ENCODE measurements at places on chromosomes 7 and 10.
A peak's percentile ranks its signal among the peaks of the same experiment; 100 is the strongest.

GRCh38 chr7:50206453-50207250 is 97.9 kb upstream of the IKZF1 start:
- no peak for DNase-seq

GRCh38 chr10:75280236-75280635 is 44.5 kb upstream of the COMTD1 start:
- no peak for DNase-seq

DNA sequence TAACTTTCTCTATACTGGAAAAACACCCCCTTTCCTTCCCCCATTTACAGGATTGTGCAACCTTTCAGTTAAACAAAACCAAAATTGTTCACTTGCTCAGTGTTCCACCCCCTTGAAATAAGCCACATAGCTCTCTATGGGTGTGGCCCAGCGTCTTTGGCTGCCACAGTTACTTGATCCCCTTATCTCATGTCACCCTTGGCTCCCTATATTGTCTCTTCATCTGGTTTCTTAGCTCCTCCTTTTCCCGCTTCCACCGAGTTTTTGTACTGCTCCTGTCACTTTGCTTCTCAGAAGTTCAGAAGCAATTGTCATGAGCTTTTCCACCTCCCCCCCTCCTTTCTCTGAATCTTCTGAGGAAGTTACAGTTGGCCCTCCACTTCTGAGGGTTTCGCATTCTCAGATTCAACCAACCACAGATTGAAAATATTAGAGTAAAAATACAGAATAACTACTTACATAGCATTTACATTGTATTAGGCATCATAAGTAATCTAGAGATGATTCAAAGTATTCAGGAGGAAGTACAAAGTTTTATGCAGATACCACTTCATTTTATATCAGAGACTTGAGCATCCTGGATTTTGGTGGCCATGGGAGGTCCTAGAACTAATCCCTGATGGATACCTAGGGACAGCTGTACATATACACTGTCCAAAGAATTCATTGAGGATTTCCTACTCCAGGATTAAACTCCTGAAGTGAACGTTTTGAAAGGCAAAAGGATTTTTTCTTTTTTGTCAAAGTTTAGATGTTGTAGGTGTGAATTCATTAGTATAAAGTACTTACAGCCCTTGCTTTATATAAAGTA is 60.4 kb downstream of the ADD3 start:
- no peak for DNase-seq

- DNase-seq = no peak
Measured at GRCh38 chr7:116478834-116479233, 20.7 kb upstream of the CAV2 start.

GRCh38 chr7:98472521-98472954 is 71.6 kb upstream of the BAIAP2L1 start:
- no peak for DNase-seq

- DNase-seq = no peak
Measured at GRCh38 chr7:29811586-29811985, 5.3 kb downstream of the WIPF3 start.

DNA sequence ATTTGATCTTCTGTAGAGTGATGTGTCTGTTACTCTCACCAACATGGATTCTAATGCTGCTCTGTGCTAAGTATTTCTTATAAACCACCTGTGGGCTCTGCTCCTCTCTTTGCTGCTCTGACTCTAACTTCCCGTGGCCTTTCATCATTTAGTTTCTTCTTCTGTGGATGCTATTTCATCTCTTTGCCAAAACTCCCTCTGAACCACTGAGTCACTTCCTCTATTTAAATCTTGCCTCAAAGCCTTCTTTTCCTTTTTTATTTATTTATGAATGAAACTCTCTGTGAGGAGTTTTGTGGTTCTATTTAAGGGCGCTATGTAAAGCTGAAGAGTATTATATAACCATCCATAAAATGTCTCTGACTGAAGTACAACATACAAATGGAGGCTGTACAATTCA is 538.5 kb downstream of the SUGCT start:
- peak; percentile 60 for DNase-seq

DNA sequence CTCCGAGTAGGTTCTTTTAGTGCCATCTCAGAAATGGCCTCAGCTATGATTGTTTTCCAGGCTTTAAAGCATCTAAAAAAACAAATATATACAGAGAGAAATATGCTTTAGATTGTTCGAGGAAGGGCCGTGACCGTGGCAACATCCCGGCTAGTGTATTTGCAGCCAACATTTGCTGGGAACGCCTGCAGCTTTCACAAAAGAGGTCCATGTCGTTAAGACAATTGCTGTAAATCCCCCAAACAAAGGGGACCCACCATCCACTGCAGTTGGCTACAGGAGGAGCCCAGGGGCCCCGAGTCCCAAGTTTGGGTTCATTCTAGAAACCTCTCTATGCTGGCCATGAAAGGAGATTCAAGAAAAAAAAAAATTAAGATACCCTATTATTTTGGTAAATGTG is 152.8 kb upstream of the TCF7L2 start:
- DNase-seq = no peak

DNA sequence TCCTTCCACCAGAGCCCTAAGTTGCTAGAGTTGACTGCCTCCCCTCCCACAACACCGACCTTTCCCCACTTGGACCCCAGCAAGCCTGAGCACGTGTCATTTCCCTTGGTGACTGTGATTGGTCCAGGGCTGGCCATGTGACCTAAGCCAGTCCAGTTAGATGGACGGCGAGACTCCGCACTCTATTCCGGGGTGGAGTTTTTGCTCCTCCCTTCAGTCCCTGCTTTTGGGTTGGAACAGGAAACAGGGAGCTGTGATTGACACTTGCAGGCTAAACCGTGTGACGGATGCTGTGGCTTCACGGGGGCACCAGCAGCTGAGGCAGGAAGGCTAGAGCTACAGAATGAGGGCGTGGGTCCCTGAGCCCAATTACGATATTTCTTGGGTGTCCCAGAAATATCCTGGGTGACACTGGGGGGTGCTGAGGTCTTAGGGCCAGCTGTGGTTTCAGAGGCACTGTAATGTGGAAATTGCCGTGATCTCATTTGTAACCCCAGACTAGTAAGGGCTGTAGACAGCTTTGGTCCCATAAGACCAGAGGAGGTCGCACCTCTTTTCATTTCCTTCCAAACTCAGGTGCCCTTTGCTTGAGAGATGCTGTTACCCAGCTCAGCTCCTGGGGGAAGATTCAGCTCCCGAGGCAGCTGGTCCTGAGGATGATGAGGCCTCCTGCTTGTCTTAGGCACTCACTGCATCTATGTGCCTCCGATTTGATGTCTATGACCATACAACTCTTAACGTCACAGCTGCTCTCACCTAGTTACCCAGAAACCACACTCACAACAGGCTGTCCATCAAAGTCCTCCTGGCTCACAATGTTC is 102.7 kb upstream of the NPTX2 start:
- no peak for DNase-seq

GRCh38 chr10:123038782-123039631 is 30.2 kb downstream of the ACADSB start:
- no peak for DNase-seq

DNA sequence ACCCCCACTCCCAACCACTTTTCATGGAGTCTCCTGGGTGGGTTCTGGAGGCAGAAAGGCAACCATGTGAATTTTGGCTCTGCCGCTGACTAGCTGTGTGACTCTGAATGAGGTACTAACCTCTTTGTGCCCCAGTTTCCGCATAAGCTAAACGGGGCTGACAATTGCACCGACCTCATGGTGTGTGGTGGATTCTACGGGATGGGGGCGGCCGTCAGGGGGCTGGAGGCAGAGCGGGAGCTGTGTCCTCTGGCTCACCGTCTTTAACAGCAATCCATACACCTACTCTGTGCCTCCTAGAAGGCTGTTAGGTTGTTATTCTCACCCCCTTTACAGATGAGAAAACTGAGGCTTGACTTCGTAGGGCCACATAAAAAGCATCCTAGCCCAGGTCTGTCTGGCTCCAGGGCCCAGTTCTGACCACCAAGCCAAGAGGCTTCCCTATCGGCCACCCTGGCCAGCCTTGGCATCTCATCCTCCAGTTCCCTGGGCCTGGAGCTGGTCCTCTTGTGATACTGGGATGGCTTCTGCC is 4.3 kb upstream of the SLC29A3 start:
- DNase-seq = no peak

- peak; percentile 93 for DNase-seq
Measured at GRCh38 chr7:41886262-41886900, 183.5 kb upstream of the INHBA start.

- DNase-seq = no peak
Measured at GRCh38 chr10:62511656-62512055, 137.5 kb downstream of the ZNF365 start.

DNA sequence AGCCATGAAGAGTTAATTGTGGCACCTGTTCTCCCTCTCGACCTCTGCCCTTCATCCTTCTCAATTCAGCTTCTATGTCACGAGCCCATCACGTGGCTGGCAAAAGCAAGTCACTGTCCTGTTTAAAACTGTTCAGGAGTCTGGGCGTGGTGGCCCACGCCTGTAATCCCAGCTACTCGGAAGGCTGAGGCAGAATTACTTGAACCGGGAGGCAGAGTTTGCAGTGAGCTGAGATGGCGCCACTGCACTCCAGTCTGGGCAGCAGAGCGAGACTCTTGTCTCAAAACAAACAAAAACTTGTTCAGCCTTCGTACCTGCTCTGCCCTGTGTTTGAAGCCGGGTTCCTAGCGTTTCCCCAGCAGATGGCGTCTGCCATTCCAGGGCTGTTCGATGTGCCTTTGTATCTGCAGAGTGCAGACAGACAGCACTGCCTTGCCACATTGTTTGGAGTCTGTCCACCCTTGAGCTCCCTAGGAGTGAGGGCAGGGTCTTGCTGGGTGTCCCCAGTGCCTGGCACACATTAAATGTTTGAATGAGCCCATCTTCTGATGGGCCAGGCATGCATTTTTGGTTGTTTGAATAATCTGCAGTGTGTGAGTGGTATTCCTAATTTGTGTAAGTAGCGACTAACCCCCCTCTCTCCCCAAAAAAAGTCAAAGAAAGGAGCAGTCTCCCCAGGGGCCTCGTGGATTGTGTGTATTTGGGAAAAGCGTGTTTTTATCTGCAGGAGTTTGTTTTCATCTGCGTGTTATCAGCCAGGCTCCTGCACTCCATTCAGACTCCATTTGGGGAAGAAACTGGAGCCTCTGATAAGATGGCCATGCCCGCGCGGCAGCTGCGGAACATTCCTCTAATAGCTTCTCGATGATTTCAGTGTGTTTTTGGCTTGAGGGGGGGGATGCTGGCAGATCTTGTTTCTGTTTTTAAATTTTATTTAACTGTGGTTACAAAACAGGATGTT is 61.2 kb downstream of the DNAJB6 start:
- peak; percentile 51 for DNase-seq

DNA sequence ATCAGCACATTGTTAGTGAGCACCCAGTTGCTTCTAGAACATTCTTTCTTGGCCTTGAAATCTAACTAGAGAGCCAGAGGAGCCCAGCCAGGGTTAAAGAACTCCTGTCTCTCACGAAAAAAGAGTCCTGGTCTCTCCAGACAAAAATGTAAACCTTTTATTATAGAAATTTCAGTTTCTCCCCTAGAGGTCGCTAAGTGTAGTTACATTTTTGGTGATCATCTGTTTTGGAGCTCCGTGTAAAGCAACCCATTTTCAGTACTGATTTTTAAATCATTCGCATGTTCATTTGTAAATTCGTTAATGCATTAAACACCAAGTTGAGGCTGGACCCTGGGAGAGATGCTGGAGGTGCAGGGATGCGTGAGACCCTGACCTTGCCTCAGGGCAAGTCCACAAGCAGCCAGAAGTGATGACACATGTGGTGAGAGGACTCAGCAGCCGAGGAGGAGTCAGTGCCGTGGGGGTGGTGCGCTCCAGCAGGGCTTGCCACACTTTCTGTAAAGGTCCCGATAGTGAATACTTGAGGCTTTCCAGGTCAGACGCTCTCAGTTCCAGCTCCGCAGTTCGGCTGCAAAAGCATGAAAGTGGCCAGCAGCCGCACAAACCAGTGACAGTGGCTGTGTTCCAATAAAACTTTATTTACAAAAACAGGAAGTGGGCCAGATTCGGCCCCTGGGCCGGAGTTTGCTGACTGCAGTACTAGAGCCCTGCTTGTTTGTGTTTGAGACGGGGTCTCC is 578.6 kb upstream of the FOXK1 start:
- DNase-seq = no peak

DNA sequence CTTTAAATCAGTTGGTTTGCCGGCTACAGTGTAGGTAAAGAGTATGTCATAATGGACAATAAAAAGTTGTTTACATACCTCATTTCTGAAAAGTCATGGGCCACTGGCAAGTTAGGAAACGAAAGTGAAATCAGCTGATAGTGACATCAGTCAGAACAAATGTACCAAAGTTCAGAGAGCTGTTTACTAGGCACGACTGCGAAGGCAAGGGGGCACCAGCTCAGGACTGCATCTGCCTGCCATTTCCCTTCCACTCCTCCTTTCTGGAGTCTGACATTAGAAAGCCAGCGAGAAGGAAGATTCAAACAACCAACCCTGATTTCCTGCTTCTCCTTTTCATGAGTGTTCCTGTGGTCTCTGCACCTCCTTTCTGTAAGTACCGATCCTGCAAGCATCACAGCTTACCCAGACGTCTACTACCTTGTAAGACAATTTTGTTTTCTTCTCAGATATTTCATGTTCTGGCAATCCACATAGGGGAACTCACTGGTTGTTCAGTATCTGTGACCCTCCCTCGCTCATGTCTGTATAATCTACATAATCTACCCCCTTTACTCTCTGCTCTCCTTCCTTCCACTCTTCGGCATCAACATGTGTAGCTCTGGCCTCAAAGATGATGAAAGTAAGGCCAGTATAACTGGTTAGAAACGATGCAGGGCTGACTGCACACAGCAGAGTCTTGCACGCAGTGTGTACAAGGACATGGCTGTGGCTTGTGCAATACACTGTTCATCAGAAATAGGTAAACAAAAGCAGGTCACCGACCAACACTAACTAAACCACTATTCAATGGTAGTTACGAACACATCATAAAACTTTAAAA is at the start of gene TMEM140:
TSS of gene TMEM140 (plus strand) at position 174 of the 823 bp plus-strand sequence. CDS start 16,370 bp downstream, outside the sequence.
- DNase-seq = no peak

DNA sequence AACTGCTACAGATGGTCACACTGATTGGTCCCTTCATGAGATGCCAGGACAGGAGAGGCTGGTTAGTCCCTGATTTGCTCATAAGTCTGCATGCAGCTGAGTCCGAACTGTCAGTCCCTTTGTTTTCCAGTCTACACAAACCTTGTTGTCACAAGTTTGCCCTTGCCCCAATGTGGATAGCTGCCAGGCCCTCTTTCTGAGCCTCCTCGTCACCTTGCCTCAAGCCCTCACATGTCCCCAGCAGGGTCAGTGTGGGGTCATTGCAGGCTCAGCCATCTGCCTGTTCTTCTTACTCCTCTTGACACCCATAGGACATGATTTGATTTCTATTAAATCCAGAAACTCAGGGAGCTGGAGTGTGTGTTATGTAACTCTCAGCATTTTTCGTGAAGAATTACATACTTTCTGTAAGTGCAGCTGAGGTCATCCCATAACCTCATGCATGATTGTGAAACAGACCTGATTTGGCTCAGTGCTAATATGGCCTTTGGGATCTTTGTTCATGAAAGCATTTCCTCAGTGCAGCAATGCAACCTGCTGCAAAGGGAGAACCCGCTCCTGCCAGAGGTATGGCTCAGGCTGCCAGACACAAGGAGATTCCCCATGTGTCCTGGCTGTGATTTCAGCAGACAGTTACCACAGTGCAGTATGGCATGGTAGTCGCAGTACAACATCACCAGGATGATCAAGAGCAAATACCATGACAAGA is 70.0 kb upstream of the ZMIZ2 start:
- peak; percentile 84 for DNase-seq

Data from GM04504 (cell line).